ENCODE measurements at places on chromosomes 16 and 17. TPM values are rescaled to one million over a fixed set of nuclear protein-coding genes. Genes with fewer than 3 reads are reported as not detected.

DNA sequence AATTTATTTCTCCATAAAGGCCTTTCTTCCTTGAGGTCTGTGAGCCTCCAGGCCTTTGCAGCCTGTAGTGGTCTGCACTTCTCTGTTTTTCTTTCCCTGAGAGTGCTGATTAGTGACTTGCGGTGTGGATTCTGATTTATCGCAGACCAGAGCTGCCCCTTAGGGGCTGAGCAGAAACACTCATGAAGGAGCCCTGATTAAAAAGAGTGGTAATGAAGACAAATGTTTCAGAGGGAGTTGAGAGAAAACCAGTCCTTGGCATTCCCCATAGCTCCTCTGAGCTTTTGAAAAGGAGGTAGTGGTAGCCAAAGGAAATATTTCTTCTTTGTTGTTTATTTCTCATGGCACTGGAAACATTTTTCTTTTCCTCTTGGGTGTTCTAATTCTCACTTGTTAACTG lies 268.1 kb upstream of the TBX2 start:
- H3K27me3 ChIP-seq = no peaks in the 10 kb centered on the region
- H3K4me1 ChIP-seq = no peaks in the 10 kb centered on the region
- no peak for DNase-seq

- H3K4me3 ChIP-seq = no peak overlapping the region
- DNase-seq = peak; percentile 75
- no peaks in the 10 kb centered on the region for H3K36me3 ChIP-seq
- H3K4me1 ChIP-seq = no peaks in the 10 kb centered on the region
- H3K27me3 ChIP-seq = peaks cover 12% of the 10 kb centered on the region
- H3K27ac ChIP-seq = no peak overlapping the region
Observed at GRCh38 chr16:77171745-77172635, 19.0 kb upstream of the MON1B start.

- H3K27me3 ChIP-seq = no peaks in the 10 kb centered on the region
- peaks cover 25% of the 10 kb centered on the region for H3K4me1 ChIP-seq
- H3K36me3 ChIP-seq = no peaks in the 10 kb centered on the region
Observed at GRCh38 chr16:27239906-27240655, 28.5 kb downstream of the NSMCE1 start.

GRCh38 chr17:77640252-77640651 lies 318.3 kb upstream of the TNRC6C start:
- H3K27me3 ChIP-seq = no peaks in the 10 kb centered on the region
- no peak for DNase-seq
- H3K4me3 ChIP-seq = no peak overlapping the region
- H3K27ac ChIP-seq = no peak overlapping the region

GRCh38 chr17:17186051-17186450 lies 20.1 kb downstream of the PLD6 start:
- no peaks in the 10 kb centered on the region for H3K4me1 ChIP-seq
- no peak overlapping the region for H3K4me3 ChIP-seq
- H3K36me3 ChIP-seq = no peaks in the 10 kb centered on the region
- no peaks in the 10 kb centered on the region for H3K27me3 ChIP-seq
- DNase-seq = no peak

The KRT16 gene
- total RNA-seq = not detected
